Activated gamma-delta T cell treated with anti-CD3 and anti-CD28 coated beads, Interleukin-2, amount 50 U/mL, for 16 hours (primary cell): ENCODE measurements at places on chromosomes 6 and 20.

DNA sequence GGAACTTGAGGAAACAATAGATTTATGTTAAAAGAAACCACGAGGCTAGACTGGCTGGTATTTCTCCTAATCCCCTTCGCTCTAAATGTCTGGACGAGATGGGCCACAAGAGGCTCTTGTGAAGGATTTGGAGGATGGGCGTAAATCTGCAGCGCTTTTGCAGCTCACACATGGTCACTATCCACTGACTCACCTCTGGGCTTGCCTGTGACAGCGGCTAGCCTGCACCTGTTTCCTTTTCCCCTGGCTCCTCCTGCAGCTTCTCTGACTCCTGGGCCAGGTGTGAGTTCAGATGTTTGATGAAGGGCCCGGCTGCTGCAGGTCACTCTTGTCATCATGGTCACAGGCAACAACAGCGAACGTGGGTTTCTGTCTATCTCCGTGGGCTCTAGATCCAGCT, 629.4 kb downstream of the CBLN4 start:
- no peak for DNase-seq

- no peak for DNase-seq
These were observed 58.7 kb downstream of the CD40 start for GRCh38 chr20:46176739-46177378.

- DNase-seq = no peak
These were observed 40.4 kb downstream of the FAM184A start for GRCh38 chr6:119037941-119038623.

GRCh38 chr6:136166815-136167214, 83.3 kb downstream of the MTFR2 start:
- DNase-seq = no peak

DNA sequence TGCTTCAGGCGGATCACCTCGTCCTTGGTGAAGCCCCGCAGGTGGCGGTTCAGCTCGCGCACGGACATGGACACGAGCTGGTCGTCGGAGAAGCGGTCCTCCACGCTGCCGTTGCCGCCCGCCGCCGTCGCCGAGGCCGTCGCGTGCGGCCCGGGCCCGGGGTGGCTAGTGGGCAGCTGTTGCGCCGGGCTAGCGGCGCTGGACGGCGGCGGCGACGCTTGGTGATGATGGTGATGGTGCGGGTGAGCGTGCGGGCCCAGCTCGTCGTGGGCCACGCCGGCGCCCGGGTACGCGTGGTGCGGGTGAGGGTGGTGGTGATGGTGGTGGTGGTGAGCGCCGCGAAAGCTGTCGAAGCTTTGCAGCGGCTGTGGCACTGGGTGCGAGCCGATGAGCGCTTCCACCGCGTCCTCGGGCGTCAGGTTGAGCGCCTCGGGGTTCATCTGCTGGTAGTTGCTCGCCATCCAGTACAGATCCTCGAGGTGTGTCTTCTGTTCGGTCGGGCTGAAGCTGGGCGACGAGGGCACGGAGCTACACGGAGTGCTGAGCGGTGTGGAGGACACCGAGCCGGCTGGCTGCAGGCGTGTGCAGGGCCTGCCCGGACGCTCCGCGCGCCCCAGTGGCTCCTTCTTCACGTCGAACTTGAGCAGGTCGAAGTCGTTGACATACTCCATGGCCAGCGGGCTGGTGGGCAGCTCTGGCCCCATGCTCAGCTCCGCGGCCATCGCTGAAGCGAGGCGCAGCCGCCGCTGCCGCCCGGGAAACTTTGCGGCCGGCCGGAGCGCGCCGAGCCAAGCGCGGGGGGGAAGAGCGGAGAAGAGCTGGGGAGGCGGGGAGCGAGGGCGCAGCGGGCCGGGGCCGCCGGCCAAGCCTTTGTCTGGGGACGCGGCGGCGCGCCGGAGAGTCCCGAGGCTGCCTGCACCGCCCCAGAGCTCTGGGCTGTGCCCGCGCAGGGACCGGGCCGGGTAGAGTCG, 622 bp downstream of the MAFB start:
- no peak for DNase-seq

- no peak for DNase-seq
These were observed 117.9 kb downstream of the JAG1 start for GRCh38 chr20:10555865-10556308.

DNA sequence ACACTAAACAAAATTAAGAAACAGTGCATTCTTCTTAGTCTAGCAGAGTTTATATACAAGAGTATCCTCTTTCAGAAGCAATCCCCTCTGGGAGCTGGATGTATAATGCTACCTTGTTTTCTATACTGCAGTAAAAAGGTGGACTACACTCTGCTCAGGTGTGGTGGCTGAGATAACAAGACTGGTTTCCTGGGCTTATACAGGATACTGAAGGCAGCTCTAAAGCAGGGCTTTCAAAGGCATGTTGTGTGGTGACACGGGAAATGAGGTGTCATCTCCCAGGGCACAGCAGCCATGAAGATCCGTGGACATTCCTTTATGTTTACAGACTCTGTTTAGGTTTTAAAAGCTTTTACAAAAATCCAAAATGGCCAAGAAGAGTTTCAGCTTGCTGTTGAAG, 136.7 kb downstream of the MAP3K4 start:
- no peak for DNase-seq
